ENCODE measurements at places on chromosomes 5 and 9. TPM values are rescaled to one million over a fixed set of nuclear protein-coding genes. Genes with fewer than 3 reads are reported as not detected.

GRCh38 chr5:97797994-97798451, 615.0 kb upstream of the RIOK2 start:
- no peak for DNase-seq

DNA sequence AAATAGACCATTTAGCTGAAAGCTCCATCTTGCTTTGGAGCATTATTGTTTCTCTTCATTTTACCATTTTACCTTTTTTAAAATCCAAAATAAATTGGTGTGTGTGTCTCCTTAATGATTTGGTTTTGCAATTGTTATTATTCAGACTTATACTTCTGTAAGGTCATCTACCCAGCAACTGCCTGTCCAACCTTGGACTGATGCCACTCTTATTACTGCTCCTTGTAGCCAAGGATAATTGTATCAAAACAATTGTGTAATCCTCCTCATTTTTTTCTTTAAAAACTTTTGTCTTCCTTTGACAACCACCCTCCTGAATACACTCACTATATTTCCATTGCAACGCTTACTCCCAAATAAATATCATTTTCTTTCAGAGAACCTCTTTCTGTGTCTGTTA, 30.3 kb upstream of the HMGCR start:
- no peak for DNase-seq

DNA sequence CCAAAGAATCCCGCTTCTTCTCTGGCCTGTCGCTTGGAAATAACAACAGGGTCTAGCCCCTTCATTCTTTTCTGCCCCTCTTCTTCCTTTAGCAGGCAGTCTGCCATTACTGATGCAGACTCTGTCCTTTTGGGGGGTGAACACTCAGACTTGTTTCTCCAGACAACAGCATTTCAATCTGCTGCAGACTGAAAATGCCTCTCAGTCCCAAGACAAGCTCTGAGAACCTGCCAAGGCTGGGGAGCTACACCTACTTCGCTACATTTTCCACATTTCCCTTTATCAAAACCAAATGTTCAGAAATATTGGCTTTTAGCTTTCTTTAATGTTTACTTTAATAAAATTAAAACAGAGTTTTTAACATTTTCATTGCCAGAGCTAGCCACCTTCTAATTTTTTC, 152.4 kb downstream of the MPDZ start:
- no peak for DNase-seq

GRCh38 chr5:171869956-171870355, 84.3 kb downstream of the SMIM23 start:
- DNase-seq: no peak

GRCh38 chr5:179825655-179826182, 5.0 kb downstream of the SQSTM1 start:
- no peak for DNase-seq

DNA sequence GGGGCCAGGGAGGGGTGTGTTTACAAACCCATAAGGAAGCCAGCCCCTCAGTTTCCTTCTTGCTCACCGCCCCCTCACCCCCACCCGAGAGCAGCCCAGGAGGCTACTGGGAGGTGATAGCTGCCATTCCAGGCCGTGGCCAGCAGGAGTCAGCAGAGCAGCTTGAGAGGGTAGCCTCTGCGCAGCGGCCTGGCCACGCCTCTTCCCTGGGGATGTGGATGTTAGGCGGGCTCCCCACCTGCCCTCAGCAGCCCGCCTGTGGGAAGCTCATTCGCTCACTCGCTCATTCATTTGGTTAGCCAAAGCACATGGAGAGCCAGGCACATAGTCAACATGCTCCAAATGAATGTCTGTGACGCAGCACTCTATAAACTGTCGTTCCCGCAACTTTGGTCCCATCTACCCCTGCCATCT, 6.1 kb upstream of the DPM2 start:
- DNase-seq: peak; percentile 64

DNA sequence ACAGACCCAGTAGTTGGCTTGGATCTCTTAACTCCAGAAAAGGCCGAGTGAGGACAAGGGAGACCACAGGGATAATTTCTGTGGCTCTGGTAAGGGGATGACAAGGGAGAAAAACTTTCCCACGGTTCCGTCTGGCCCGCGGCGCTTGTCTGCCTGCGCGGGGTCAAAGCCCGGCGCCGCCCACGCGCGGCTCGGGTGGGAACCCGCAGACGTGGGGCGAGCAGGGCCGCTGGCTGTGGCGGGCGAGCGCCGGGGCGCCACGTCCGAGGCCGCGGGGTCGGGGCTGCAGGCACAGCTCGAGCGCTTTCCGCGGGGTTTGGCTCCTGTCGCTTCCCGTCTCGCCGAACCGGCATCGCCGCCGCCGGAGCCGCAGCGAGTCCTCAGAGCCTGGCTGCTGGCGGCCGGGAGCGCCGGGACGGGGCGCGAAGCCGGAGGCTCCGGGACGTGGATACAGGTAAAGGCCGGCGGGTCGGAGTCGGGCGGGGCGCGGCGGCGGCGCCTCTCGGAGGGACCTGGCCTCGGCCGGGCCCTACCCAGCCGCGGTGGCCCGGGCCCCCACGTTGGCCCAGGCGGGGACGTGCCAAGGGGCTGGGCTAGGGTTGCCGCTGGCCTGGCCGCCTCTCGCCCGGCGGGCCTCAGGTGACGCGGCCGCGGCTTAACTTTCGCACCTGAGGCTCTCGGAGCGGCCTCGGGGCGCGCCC, at the start of gene RNF180:
Gene RNF180 (plus strand): TSS at position 344 of the 701 bp plus-strand sequence. CDS start 34,965 bp downstream, outside the sequence.
- no peak for DNase-seq

DNA sequence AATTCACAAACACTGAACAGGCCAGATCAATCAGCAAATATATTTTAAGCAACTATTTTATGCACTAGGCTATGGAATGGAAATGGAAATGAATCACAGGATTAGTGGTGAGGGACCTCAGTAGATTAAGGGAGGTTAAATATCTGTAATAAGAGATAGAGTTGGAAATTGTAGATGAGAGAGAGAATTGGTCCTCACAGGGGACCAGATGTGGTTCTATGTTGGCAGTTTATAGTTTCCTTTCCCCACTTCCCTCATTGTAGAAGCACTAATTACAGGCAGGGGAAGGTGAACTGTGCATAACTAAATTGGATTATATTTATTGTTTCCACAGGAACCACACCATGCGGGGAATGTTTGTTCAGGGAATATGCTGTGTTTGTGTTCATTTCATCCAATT, 496.2 kb downstream of the ARHGEF28 start:
- no peak for DNase-seq

DNA sequence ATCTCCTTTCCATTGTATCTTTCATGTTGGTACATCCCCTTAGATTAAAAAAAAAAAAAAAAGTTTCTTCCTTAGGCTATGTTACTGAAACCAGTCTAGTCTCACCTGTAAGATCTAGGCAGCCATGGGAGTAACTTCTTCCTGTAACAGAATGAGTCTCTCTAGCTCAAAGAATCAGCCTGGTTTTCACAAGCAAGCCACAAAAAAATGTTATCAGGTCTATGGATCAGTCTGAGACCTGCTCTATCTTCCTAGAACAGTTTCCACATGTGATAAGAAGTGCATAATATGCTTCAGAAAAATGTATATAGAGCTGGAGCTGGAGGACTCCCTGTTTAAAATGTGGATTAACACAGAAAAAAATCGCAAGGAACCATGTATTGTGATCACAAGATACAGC, 53.8 kb downstream of the ARRDC3 start:
- no peak for DNase-seq

- no peak for DNase-seq
Measured at GRCh38 chr5:69043655-69043996, 50.2 kb upstream of the SLC30A5 start.

DNA sequence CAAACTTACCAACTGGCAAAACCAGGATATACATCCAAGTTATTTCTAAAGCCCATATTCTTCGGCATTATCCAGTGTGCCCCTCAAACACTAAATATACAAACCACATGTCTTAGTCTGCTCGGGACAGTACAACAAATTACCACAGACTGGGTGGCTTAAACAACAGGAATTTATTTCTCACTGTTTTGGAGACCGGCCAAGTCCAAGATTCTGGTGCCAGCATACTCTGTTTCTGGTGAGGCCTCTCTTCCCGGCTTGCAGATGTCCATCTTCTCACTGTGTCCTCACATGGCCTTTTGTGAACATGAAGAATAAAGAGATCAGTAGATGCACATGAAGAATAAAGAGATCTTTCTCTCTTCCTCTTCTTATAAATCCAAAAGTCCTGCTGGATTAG, 12.9 kb upstream of the SLCO6A1 start:
- no peak for DNase-seq

- DNase-seq: no peak
Measured at GRCh38 chr5:126054577-126055347, 368.4 kb upstream of the GRAMD2B start.

DNA sequence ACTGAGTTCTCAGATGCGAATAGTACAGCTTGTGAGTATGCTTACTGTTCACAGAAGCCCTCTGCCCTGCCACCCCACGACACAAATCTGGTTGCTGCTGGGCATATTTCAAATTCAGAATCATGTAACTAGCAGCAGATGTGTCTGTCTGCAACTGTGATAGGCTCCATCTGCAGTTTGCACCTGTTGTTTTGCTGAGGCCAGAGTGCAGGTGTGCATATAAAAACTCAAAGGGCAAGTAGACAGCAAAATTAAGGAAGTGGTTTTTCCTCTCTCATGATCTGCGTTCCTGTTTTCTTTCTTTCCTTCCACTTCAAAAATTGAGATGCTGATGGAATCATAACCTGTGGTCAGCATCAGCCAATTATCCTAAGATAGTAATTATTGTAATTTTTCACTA, 1000.5 kb downstream of the PTPRD start:
- DNase-seq: no peak

DNA sequence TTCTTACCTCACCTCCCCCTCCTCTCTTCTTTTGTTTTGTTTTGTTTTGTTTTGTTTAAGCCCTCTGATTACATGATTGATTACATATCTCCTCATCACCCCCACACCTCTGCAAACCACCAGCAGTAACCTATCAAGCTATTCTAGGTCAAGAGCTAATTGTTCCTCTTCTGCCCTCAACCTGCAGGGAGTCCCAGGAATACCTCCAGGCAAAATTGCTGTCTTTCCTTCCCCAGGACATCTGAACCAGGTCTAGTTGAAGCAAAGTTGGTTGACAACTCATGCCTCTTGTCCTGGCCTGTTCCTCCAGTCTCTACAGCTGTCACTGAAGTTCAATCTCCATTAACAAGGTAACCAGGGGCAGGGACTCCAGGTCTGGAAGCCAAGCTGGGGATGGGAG, 80.0 kb upstream of the PTGER4 start:
- DNase-seq: no peak

- DNase-seq: no peak
Measured at GRCh38 chr9:108108280-108108851, 618.8 kb upstream of the KLF4 start.

GRCh38 chr9:114652776-114653555, 4.6 kb downstream of the TEX53 start:
- DNase-seq: no peak

GRCh38 chr5:159441441-159441840, 111.2 kb upstream of the IL12B start:
- DNase-seq: no peak

GRCh38 chr5:132746954-132747615, at the start of gene CCNI2:
CCNI2 (plus strand) TSS chr5:132747426; CDS start chr5:132747496, 70 bp downstream.
- DNase-seq: peak; percentile 70

GRCh38 chr5:132901730-132902129, 28.3 kb downstream of the LEAP2 start:
- DNase-seq: no peak

DNA sequence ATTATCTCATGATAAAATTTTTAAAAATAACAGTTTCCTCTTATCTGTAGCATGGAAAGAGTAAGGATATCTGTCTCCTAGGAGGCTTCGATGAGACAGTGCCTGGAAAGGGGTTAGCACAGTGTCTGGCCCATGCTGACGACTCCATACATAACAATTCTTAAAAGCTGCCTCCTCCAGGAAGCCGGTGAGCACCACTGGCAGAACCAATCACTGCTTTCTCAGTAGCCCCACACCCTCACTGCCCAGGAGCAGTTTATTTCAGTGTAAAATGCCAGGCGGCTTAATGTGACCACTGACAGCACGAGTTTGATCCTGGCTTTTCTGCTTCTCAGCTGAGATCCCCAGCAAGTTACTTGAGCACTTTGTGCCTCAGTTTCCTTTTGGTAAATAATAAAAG, 1.2 kb upstream of the NIPAL4 start:
- no peak for DNase-seq

- no peak for DNase-seq
Measured at GRCh38 chr5:32566319-32567111, 18.8 kb upstream of the SUB1 start.

DNA sequence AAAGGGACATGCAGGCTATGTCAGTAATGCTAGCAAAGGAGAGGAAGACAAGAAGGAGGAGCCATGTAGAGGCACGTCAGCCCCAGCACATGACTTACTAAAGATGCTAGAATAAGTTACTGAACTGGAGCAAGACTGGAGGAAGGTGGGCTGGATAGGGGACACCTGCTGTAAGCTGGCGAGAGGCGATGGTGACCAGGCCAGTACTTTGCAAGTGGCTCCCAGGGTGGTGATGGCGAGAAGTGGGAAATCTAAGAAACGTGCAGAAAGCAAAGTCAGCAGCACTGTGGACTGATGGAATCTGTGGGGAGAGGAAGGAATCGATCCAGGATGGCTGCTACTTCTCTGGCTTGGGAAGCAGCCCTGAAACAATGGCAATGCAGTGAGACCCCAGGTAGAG, 617.1 kb upstream of the ADAMTS16 start:
- no peak for DNase-seq

DNA sequence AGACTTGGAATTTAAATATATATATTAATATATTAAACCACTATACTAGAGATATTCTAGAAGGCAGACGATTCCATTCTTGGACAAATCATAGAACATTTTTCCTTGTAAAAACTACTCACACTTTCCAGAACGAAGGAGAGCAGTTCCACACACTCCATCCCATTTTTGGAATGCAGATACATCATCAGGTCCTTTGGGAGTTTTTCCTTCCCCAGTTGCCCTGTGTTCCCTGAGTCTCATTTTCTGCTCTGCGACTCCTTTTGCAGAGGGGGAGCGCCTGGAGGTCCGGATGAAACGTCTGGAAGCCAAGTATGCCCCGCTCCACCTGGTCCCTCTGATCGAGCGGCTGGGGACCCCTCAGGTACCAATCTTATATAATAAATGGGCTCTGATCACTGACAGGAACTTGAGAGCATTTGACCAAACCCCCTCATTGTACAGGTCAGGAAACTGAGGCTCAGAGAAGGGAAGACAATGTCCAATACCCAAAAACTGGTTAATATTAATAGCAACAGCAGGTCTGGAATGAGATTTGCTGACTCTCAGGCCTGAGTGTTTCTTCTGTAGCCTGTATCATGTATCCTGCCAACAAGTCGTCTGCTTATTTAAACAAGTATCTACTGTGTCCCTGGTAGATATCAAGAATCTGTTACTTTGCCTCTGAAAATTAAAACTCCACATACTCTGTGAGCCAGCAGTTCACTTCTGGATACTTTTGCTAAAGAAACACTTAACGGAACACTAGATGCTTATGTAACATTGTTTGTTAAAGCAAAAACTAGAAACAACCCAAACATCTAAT, 76.8 kb upstream of the NIPAL4 start:
- no peak for DNase-seq

GRCh38 chr9:111897601-111898137, 1.1 kb downstream of the UGCG start:
- no peak for DNase-seq

The FGD3 gene
- total RNA-seq: 56.5 TPM

The C8G gene
- total RNA-seq: not detected

The PCDHGB6 gene
- 0.11 TPM for total RNA-seq

The CDX1 gene
- total RNA-seq: not detected

The SLC25A46 gene
- 46.4 TPM for total RNA-seq

The SLC27A6 gene
- total RNA-seq: not detected

The ZBED3 gene
- 1.5 TPM for total RNA-seq

The HCN1 gene
- total RNA-seq: not detected

The ZNG1F gene
- 7.9 TPM for total RNA-seq

The PDE6A gene
- not detected for total RNA-seq

The TXNDC8 gene
- not detected for total RNA-seq

All from CD8-positive, alpha-beta memory T cell (primary cell).